Left forelimb (tissue), 1 donor: ENCODE measurements at places on chromosomes 4 and X.

DNA sequence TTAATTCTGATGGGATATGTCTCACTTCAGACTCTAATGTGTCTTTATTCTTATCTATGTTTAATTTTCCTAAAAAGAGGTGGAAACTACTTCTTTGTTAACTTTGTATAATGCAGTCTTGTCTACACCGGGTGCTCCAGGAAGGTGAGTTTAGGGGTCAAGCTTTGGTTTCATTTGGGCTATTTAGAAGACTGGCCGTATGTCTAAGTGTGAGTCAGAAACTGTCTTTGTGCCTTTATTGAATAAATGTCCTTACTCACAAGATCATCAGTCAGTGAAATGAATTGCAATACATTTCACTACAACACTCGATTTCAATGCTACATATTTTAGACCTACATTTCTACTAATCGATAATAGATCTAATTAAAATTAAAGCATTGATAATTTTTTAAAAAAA lies 56.2 kb downstream of the PROM1 start:
- DNase-seq = no peak

DNA sequence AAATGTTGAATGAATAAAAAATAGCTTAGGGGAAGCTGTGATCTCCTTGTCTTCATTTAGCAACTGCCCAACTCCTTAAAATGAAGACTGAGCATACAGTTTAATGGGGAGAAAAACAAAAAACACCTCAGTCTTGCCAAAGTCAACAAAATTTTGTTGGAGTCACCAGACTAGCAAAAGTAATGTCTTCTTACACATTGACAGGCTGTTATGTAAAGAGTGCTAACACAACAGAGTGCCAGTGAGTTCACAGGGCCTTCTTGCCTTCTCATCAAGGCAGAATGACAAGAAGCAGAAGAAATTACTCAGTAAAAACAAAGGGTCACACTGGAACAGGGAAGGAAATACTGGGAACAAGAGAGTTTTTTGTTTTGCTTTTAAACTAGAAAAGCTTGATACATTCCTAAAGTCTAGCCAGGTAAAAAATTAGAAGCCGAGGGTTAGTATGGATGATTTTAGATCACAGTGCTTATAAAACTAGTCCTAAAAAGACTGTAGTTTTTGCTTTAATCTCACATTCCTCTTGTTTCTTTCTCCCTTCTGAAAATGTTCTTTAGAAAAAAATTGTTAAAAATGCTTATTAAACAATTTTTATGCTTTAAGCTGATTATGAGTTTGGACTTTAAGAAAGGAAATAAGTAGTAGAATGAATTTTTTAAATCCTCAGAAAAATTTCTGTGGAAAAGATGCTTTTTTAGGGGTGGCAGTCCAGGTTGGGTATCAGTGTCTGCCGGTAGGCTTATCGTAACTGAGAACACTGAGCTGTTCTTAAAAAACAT lies 38.7 kb upstream of the FRAS1 start:
- DNase-seq = no peak

GRCh38 chr4:155342142-155342541 lies 34.6 kb downstream of the MAP9 start:
- no peak for DNase-seq

DNA sequence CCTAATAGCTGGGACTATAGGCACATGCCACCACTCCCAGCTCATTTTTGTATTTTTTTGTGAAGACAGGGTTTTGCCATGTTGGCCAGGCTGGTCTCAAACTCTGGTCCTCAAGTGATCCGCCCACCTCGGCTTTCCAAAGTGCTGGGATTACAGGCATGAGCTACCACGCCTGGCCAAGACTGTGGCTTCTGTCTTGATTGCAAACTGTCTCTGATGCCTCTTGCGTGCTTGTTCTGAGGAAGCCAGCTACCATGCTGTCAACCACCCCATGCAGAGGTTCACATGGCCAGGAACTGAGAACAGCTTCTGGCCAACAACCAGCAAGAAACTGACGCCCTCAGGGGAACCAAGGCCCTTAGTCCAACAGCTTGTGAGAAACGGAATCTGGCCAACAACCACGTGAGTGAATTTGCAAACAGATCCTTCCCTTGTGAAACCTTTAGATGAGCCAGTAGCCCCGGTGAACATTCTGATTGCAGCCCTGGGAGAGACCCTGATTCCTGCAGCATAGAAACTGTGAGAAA lies 71.2 kb downstream of the SUPT20HL2 start:
- no peak for DNase-seq

GRCh38 chrX:69603566-69604194 lies 12.2 kb upstream of the EDA start:
- DNase-seq = no peak

GRCh38 chrX:41556958-41557357 lies 109.8 kb downstream of the NYX start:
- DNase-seq = no peak

DNA sequence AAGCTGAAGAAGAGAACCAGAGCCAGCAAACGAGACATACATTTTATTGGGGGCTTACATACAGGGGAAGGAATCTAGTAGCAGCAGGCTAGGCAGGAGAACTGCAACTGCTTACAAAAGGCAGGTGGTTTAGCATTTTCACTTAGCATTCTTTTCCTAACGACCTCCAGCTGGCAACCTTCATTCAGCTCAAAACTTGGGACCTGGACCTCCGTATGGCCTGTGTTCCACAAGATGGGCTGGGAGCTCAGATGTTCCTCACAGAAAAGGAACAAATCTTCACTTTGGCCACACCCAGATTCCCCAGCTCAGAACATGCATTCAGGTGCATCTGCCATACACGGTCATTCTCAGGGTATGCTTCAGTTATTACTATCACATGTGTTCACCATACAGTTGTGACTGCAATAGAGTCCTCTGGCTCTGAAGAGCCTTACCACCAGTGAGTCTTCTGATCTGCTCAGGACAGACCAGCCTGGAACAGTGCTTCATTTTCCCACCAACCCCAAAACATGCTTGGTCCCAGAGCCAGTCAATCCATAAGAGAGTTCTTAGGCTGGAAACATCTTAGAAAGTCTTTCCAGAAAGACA lies 29.6 kb upstream of the AP1AR start:
- DNase-seq = no peak

- no peak for DNase-seq
Measured at GRCh38 chrX:70092247-70092646, 30.0 kb downstream of the OTUD6A start.

DNA sequence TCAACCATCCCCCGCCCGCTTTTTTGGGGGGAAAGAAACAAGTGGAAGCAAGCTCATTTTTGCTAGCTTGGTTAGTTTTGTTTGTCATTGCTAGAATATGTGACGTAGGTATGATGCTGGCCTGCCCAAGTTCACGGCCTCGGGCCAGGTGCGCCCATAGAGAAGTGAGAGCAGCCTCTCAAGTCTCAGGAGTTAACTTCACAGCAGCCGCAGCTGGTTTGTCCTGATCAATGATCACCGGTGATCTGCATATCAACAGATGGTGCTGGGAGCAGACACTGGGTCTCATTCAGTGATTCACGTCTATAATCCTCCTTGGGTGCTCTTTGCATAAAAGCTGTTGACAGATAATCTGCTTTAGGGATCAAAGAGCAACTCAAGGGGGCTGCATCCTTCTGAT lies 50.1 kb downstream of the ENPP6 start:
- DNase-seq = no peak

GRCh38 chrX:149494844-149495565 lies 10.1 kb downstream of the IDS start:
- no peak for DNase-seq

- DNase-seq = no peak
Measured at GRCh38 chr4:86416081-86416480, 56.2 kb upstream of the MAPK10 start.

GRCh38 chr4:108559068-108559793 lies 61.1 kb upstream of the RPL34 start:
- DNase-seq = no peak

DNA sequence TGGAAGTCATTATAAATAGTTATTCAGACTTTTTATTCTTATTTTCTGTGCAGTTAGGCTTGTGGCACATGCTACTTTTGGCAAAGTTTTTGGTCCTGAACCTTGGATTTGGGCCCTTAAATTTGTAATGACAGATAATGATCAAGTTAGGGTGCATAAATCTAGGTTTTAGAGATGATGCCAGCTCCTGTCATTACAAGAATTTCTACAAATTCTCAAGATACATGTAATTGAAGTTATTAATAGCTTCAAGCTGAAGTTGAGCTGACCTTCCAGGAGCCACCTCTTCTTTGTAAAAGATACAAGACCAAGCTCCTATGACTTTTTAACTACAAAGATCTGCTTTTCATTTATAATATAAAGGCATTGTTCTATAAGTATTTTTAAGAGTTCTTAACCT lies 255.6 kb upstream of the UGT8 start:
- no peak for DNase-seq

GRCh38 chr4:66842724-66843088 lies 702.6 kb downstream of the CENPC start:
- DNase-seq = no peak

GRCh38 chr4:163988865-163989264 lies 494.4 kb downstream of the TMA16 start:
- DNase-seq = no peak

DNA sequence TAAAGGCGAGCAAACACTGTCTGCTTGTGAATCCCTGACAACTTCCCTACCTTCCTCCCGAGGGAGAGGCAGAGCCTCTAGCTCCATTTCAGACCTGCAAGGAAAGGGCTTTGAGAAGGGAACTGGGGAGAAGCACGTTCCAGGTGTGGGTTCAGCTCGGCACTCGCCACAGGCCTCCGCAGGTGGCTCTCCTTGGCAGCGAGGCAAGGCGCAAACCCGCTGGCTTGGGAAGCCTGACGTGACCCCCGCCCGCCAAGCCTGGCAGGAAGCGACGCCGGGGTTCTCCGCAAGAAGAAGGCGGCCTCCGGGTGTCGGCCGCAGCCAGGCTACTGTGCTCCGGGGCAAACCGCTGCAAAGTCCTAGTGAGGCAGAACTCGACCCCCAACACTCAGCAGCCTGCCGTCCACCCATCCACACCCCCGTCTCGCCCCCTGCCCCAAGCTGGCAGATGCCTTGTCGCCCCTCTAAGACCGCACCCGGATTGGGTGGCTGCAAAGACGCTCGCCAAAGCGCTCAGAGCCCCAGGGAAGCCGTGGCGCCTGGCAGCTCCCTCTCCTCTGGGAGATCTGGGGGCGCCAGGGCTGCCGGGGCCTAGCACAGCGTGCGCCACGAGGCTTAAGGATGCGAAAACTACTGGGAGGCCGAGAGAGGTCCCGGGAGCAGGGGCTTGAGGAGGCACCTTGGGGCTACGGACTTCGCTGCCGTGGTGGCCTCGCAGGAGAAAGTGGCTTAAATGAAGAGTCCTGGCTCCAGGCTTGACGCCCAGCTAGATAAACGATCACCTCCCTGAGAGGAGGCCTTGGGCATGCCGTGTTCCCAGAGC lies 21.8 kb downstream of the NKX3-2 start:
- peak; percentile 63 for DNase-seq

- no peak for DNase-seq
Measured at GRCh38 chr4:98908703-98909262, 20.1 kb downstream of the EIF4E start.

GRCh38 chr4:120399826-120400225 lies 333.2 kb upstream of the MAD2L1 start:
- no peak for DNase-seq

- no peak for DNase-seq
Measured at GRCh38 chr4:28373191-28373590, 1512.5 kb downstream of the STIM2 start.

GRCh38 chrX:12657433-12657832 lies 133.8 kb upstream of the PRPS2 start:
- no peak for DNase-seq

- no peak for DNase-seq
Measured at GRCh38 chr4:80307774-80308465, 27.6 kb upstream of the CFAP299 start.

GRCh38 chr4:139167774-139168444 lies 9.1 kb downstream of the ELF2 start:
- DNase-seq = no peak

DNA sequence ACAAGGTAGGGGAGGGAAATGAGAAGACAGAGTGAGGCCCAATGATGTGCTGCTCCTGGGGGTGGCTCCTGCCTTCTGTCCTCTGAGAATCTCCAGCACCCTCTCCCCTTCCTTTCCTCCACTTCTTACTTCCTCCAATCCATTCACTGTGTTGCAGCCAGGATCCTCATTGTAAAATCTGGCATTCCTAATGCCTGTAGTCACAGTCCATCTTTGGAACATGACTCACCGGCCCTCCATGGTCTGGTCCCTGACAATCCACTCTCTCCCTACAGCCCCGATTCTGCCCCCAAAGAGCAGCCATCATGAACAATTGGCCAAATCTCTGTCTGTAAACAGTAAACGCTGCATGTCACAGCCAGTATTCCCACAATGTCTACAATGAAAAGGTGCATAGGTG lies 72.9 kb downstream of the CLNK start:
- no peak for DNase-seq

GRCh38 chr4:71251261-71251660 lies 87.6 kb upstream of the SLC4A4 start:
- DNase-seq = no peak

DNA sequence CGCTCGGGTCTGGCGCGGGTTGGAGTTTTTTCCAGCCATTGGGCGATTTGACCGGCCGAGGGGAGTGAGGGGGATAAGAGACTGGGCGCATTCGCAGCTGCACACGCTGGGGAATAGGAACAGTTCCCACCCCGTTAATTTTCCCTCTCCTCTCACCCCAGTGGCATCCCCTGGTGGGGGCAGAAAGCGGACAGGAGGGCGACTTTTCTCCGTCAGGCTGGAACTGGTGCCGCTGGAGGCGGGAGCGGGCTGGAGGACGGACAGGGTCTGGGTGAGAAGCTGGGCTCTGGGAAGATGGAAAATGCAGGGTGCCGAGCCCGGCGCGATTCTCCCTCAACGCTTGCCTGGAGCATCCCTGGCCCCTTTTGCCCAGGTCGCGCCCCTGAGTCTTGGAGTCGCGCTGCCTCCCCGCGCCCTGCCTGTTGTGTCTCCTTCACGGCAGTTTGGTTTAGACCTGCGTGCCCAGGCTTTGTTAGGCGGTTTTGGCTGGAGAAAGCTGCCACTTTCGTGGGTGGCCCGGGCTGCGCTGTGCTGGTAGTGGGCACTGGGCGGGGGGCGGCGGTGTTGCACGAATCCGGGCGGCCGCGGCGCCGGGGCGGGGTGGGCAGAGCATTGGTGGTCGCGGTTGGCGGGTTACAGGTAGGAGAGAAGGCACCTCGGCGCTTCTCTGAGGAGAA lies 2.0 kb downstream of the ADGRL3 start:
- DNase-seq = peak; percentile 72

DNA sequence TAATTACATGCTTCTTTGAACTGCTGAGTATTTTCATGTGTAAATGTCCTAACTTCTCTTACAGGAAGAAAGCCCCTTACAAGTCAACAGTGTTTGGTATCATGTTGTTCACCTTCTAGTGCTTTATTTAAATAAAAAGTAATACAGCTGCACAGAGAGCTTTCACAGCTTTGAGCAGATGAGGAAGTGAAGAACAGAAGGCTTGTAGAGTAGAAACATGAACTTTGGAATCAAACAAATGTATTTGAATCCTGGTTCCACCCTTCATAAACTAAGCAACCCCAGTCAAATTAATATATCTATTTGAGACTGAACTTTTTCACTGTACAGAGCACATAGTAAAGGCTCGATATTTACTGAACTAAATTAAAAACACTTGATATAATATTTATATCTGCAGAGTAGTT lies 120.5 kb downstream of the CAMK2D start:
- no peak for DNase-seq
